ENCODE measurements at places on chromosomes 3 and 15.

DNA sequence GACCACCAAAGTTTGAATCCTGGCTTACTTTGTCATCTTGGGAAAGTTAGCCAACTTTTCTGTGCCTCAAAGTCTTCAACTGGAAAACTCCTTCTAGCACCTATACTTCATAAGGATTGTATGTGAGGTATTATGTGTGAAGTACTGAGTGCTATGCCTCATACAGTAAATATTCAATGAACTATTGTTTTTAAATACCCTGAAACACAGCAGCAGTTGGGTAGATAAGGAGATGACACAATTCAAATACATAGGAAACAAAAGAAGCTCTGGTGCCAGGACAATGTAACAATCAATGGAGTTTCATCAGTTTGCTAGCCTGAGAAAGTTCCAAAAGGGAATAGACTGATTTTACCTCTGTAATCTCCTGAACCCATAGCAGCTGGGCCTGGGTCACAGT is 43.3 kb downstream of the TUBGCP4 start:
- no peak for DNase-seq

- no peak for DNase-seq
Measured at GRCh38 chr3:168850109-168850508, 754.4 kb upstream of the GOLIM4 start.

- no peak for DNase-seq
Measured at GRCh38 chr3:123394391-123395020, 54.4 kb downstream of the ADCY5 start.

GRCh38 chr3:89049119-89049518 is 58.3 kb upstream of the EPHA3 start:
- no peak for DNase-seq

DNA sequence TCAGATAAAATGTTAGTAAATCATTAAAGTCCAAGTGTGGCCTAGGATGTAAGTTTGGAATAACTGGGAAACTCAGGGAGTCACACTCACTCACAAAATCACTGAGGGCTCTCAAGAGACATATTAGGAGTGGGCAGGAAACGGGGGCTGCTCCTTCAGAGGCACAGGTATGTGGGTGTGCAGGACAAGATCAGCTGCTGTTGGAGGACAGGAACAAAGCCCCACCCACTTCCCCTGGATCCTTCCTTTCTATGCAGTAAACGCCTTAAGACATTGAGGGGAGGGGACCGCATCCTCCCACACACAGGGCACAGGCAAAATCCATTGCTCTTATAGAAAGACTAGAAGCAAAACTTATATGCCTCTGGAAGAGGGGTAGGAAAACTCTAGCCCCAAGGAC is 30.2 kb downstream of the TM2D3 start:
- no peak for DNase-seq

DNA sequence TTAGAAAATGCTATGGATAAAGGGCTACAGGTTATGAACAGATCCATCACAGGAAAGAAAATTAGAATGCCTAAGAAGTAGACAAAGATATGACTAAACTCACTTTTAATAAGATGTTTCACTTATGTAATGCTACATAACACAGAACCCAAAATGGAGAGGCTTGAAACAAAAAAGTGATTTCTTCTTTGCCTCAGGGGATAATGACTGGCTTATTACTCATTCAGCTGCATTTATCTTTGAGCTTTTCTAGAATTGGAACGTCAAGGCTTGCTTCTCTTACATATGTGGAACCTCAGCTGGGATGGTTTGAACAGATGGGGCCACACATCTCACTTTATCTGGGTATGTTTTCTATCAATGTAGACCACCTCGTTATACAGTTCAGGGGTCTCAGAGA is 120.6 kb upstream of the EPHA3 start:
- DNase-seq, result no peak

DNA sequence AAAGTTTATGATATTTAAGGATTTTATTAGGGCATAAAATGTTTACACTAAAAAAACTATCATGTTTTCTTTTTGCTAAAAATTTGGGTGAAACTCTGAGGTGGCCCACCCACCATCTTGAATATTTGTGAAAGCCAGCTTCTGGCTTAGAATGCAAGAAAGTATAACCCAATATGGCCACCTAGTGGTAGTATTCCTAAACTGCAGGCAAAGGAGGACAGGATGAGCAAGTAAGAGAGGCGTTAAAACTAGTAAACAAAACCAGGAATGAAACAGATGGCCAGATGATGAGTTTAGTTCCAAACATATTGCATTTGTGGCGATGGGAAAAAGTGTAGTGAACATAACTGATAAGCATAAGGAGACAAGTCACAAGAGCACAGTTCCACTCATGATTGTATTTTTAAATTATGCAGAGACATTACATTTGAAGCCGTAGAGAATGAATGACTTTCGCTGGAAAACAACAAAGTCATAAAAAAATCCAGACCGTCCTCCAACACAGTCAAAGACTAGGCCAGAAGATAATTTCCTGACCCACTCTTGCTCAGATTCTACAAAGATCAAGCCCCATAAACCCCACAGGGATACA is 103.3 kb upstream of the PRTG start:
- no peak for DNase-seq

GRCh38 chr15:74613089-74613952 is 2.3 kb upstream of the CLK3 start:
- no peak for DNase-seq

- DNase-seq, result no peak
Measured at GRCh38 chr15:85477061-85477460, 96.7 kb downstream of the AKAP13 start.

DNA sequence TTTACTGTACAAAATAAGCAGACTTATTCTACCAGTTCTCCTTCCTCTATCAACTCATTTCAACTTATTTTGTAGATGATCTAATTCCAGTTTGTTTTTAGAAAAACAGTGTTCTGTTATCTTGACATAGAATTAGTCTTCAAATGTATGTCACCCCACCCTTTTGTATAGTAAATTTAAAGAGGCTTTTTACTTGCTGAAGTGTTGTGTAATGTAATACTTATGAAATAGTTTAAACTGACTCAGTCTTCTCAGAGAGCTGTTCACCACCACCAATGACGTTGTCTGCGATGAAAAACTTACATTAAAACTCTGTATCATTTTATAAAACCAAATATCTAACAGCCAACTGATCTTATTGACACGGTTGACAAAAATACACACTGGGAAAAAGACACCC is 82.9 kb downstream of the RAP2B start:
- no peak for DNase-seq

DNA sequence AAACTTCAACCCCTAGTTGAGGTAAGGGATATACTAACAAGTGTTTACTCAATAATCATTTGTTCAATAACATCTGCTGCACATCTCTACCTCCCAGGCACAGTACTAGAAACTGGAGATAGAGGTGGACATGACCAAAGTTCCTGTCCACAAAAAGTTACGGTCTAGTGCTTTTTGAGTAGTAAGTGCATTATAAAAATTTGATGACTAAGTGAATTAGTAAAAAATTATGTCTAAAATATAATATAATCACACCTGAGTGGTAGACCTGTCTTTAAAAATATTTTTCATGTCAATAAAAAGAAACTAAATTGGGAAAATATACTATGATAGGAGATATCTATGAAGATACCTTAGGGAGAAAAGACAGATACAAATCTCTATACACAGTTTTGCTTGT is 121.5 kb upstream of the FHIT start:
- DNase-seq, result no peak

DNA sequence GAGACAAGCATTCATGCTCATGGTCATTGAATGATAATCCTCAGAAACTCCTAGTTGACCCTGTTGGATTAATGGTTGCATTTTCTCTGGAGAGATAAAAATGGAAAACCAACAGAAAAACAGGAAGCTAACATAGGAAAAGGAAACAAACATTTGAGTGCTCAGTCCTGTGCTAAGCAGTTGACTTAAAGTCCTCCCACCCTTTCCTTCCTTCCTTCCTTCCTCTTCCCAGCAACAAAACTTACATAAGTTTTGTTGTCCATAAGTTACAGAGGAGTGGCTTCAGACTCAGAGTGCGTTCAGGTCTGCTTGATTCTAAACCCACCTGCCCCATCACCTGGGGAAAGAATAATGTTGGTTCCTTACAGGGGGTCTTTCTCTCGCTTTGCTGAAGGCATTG is 163.8 kb upstream of the RGMA start:
- no peak for DNase-seq

DNA sequence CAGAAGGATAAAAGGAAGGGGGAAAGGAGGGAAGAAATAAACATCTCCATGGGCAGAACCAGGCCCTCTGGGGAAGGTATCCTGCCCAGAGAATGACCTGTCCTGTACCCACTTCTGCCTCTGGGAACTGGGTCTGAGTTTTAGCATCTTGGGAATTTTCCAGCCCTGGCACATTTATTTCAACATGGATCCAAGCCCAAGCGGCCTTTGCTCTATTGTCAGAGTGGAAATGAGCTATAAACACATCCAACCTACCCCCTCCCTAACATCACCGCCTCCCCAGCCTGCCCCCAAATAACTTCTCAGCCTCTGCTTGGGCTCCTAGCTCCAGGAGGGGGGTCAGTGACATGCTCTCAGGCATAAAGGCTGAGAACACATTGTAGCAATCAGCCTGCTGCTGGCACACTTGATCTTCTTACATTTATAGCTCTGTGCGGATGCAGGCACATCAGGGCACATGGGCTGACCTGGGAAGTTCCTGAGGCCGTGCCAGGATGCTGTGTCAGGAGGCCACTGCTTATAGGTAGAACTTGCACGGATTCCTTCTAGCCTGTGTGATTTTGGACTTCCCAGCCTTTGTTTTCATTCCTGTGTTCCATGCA is 4.6 kb upstream of the OXTR start:
- DNase-seq, result no peak

DNA sequence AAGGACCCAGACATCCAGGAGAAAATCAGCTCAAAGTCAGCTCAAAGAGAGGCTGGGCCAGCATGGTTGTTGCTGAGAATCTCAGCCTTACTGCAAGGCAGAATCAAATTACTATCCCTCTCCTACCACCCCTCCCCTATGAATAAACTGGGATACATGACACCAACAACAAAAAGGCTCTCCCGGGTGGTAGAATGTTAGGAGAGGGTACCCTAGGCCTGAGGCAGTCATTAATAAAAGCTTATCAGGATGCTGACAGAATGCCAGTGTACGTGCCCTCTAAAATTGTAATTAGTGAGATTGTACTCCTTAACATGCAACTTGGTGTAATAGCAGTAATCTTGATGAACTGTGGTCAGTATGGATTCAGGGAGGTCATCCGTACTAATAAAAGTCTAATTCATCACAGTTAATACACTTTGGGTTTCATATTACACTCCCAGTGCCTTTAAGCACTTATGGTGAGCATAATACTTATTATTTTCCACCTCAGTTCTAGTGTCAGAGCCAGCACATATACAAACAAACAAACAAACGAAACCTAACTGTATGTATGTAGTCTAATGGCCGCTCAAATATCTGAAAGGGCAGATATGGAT is 76.5 kb downstream of the B3GALNT1 start:
- no peak for DNase-seq

DNA sequence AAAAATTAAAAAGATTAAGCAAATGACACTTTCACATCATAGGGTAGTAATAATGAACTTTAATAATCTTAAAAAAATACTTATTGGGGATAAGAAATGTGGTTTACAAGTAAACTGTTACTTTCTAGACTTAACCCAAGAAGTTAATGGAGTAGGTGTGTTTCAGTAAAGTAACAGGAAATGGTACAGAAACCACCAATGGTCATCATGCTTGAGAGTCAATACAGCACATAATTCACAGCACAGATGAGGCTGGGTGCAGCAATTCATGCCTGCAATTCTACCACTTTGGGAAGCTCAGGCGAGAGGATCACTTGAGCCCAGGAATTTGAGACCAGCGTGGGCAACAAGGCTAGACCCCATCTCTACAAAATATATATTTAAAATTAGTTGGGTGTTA is 11.5 kb upstream of the USP50 start:
- no peak for DNase-seq

DNA sequence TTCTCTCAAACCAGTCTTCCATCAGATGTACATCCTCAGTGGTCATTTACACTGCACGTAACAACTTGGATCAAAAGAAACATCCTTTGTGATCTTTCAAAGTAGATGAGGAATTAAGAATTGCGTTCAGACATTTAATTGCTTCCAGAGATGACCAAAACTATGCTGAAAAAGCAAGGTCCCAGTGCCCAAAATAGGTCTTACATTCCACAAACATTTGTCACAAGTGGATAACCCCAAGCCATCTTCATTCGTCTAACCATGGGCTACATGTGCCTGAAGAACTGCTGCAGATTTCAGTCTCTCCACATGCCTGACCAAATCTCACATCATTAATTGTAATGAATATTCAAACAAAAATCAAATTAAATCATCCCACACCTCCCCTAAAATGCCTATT is 273.6 kb downstream of the SHOX2 start:
- DNase-seq, result no peak

DNA sequence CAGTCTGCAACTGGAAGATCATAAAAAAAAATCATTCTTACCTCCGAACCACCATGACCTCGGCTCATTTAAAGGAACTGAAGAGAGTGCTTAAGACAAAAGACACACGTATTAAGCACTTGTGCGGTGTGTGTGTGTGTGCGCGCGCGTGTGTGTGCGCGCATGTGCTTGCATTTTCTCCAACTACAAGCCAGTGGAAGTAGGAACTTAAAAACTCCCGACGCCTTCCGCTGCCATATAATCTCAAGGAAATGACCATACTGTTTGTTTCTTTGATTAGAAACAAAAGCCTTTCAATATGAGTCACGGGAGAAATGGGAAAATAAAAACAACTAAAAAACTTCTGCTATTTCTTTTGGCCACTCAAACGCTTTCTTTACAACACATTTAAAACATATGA is 32.4 kb downstream of the FRMD4B start:
- DNase-seq, result no peak

DNA sequence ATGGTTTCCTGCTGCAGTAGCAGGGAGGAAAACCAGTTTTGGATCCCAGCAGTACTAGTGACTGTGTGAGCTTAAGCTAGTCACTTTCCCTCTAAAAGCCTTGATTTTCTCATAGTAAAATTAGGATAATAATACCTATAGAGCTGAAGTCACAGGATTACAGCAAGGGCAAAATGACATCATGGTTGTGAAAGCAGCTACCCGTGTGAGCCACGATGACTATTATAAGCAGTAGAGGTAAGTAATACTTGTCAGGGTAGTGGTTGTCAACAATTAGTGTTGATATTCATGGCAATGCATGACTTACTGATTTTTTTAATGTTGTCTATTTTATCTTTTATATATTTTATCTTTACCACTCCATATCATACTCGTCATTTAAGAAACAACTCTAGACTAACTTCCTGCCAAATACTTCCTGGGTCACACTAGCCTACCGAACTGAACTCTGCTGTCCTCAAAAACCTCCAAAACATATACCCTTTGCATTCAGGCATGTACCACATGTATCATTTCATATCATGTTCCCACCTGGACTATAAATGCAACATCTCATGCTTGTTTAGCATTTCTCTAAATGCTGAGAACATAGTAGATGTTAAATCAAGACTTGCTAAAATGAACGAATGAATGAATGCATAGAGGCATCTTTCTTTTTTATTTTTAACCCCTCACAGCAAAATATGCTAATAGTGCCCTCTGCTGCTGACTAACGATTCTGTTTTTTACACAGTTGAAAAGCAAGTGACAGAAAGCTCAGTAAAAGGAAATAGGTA is 172.6 kb downstream of the P3H2 start:
- DNase-seq, result no peak
